H4 (cell line): ENCODE measurements at places on chromosomes 5 and 9.

- no peak for DNase-seq
These were observed 103.2 kb downstream of the WNK2 start for GRCh38 chr9:93287189-93287552.

DNA sequence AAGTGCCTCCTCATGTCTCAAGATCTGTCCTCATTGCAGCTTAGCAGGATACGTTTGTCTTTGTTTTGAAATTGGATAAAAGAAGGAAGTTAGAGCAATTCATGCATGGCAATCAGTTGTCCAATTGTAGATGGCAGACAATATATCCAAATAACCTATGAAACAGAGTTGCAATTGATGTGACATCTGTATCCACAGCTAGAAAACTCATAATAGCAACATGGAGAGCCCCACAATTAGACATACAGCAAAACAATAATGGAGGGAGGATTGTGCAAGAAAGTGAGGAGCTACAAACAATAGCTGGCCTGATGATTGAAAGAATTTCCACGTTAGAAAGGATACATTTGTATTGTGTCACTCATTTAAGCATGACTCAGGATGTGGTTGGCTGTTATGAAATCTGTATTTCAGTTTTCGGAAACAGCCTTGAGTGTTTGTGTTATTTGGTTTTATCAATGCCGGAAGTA, 132.0 kb downstream of the FAM174A start:
- peak; percentile 40 for DNase-seq

DNA sequence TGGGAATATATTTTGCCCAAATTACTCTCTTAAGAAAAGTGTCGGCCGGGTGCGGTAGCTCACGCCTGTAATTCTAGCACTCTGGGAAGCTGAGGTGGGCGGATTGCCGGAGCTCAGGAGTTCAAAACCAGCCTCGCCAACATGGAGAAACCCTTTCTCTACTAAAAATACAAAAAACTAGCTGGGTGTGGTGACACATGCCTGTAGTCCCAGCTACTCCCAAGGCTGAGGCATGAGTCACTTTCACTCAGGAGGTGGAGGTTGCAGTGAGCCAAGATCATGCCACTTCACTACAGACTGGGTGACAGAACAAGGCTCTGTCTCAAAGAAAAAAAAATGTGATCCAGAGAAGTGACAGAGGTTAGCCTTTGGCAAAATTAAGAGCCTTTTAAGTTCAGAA, 26.4 kb upstream of the TMEM171 start:
- peak; percentile 74 for DNase-seq

DNA sequence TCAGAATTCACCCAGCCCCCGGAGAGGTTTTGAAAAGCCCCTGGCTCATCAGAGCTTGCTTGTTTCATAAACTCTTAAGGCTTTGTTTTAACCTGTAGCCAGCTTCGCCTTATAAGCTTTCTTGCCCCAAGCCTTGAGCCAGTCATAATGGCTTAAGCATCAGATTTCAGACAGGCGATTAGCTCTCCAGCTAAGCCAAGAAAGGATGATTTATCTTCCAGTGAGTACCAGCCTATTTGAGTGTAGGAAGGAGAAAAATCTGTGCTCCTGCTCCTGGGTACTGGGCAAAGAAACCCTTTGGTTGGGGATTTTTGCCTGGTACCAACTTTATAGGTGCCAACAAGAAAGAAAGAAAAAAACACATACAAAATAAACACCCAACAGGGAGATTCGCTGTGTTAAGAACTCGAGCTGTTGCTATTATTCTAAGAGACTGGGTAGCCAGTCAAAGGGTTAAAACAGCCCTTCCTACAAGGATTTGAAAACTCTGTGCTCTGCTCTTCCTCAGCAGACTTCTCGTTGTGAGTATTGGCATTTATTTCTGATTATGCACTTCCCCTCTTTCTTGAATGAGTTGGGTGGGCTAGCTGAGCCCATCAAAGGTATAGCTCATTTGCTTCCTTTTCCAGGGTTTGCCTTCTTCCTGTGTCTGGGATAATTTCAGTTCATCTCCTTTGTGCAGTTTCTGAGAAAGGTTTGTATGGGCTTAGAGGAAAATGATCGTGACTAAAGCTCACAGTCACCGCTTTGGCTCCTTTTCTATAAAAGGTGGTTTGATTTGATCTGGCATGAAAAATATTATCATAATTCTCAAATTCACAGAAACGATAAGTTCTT, 157.2 kb upstream of the DMRT1 start:
- peak; percentile 68 for DNase-seq

GRCh38 chr5:95916687-95917085, 45.0 kb downstream of the ELL2 start:
- no peak for DNase-seq

- no peak for DNase-seq
These were observed 110.4 kb upstream of the EPB41L4A start for GRCh38 chr5:112529525-112529924.

GRCh38 chr9:91376239-91376638, 14.5 kb upstream of the AUH start:
- no peak for DNase-seq

- no peak for DNase-seq
These were observed 205.8 kb downstream of the DEPDC1B start for GRCh38 chr5:60494144-60494543.

DNA sequence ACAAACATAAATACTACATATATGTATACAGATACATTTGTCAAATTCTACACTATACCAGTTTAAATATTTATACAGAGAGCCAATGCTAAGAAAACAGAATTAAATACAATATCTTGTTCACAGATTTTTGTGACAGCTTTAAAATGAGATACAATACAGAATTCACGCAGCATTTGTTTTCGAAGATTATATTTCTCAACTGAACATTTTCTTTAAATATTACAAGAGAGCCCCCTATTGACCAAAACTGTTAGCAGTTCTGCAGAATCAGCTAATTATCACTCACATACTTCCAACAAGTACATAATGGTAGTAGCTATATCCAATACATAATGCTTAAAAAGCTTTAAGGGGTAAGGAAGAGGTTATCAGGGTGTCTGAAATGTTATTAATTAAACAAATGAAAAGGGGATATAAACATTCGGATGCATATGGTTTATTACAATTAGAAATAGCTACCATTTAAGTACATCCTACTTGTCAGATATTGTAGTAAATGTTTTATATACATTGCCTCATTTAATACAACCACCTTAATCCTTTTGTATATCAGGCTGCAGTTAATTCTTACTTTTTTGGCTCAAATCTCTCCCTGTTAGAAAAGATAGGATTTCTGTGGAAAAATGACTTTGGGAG, 31.7 kb downstream of the ZDHHC21 start:
- peak; percentile 4 for DNase-seq

GRCh38 chr9:85871008-85871407, 69.9 kb upstream of the NAA35 start:
- DNase-seq = no peak

GRCh38 chr9:134350416-134350994, 24.2 kb downstream of the RXRA start:
- DNase-seq = no peak

- no peak for DNase-seq
These were observed 61.4 kb upstream of the EPB41L4A start for GRCh38 chr5:112480501-112480900.

- DNase-seq = peak; percentile 77
These were observed 498.8 kb downstream of the ARHGEF28 start for GRCh38 chr5:74124826-74125225.

DNA sequence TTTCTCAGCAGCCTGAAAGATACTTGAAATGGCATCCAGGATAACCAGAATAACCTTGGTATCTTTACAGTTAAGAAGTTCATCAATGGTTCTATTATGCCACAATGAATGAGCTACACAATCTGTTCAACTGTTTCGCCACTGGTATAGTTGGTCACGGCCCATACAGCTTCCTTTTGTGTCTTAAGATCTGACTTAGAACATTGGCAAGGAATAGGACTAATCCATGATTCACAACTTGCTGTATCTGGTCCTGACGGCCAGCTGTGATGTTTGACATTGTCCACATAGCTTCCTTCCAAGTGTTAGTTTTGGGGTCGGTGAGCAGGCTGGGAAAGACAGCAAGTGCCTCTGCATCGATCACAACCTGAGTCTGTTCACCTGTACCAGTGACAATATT, 113.3 kb upstream of the RAD23B start:
- DNase-seq = no peak

DNA sequence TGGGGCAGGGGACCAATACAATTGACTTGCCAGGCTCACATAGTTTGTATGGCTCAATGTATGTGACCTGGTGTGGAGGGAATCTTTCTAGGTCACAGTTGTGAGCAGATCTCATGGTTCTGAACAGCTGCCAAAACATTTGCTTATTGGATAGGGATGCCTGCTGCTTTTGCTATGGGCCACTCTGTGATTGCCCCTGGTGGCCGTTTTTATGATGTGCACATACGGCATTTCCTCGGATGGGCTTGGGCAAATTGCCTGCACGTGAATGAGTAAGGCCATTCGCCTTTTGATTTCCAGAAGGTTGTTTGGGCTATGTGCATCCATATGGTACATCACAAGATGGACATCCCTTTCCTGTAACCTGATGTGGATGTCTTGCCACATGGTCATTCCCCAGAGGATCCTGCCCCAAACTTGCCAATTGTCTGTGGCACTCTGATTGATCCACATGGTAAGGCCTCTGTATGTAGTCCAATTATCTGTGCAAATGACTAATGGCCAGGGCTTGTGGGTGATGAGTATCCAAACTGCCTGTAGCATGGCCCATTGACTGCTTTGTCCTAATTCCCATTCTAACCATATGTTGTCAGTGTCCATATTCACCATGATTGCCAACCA, 10.7 kb upstream of the SLC22A4 start:
- peak; percentile 69 for DNase-seq

- no peak for DNase-seq
These were observed 68.7 kb downstream of the MRPS27 start for GRCh38 chr5:72251386-72251785.

DNA sequence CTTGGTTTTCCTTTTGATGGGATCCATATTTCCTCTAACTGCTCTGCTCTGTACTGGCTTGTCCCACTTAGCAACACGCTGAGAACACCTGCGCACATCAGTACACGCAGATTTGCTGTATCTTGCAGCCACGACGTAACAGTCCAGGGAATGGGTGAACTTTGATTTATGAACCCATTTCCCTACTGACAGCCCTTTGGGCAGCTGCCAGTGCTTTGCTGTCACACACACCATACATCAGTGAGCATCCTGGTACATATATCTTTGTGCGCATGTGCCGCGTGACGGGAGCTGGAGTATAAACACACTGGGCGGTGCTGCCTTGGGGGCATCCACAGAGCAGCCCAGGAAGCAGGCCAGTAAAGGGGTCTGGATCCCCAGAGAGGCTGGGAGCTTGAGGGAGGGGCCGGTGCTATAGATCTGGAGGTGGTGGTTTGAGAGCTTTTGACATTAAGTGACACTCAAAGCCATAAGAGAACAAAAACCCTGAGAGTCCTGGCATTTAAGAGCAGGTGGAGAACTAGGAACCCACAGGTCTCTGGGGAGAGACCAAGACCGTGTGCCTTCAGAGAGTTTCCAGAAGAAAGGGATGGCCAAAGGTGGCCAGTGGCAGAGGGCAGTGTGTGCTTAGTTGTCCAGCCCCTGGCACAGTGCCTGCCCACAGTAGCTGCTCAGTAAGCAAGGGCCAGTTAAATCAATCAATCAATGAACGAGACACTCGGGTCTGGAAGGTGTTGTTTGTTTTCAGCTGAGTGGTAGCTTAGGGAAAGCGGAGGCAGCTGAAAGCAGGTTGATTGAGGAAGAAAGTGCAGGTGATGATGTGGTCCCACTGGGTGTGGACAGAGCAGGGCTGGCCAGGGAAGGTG, 53.7 kb downstream of the LMX1B start:
- no peak for DNase-seq

- peak; percentile 51 for DNase-seq
These were observed 27.1 kb upstream of the BASP1 start for GRCh38 chr5:17190242-17190778.

- no peak for DNase-seq
These were observed 53.7 kb downstream of the PAX5 start for GRCh38 chr9:36980148-36980974.

GRCh38 chr5:159041444-159042198, 58.1 kb downstream of the EBF1 start:
- no peak for DNase-seq

- DNase-seq = no peak
These were observed 62.1 kb upstream of the CPEB4 start for GRCh38 chr5:173826086-173826427.

DNA sequence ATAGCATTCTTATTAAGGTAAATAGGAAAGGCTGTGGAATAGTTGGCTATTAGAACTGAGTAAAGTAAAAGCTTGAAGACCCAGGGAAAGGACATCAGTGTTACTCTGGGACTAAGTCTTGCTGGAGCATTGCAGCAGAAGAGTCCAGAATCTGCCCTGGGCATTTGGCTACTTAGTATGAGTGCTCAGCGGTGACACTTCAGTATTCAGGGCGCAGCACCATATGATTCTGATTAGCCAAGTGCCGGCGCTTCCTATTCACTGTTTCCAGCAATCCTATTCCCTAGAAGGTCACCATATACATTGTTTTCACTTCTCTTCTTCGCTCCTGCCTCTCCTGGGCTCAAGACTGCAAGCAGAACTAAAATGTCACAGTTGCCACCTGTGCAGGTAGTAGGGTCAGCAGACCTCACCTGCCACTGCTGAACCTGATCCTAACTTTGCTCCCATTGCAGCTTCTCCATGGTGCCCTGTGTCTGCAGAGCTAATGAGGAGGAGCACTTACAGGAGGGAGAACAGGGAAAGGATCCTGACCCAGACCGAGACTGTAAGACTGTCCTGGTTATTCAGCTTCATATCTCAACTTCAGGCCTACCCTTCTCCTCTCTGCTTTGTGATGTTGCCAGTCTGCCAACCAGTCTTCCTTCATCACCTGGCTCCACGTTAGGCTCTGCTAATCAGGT, 313.6 kb upstream of the PIK3R1 start:
- no peak for DNase-seq

- DNase-seq = peak; percentile 34
These were observed 434.5 kb upstream of the CDH9 start for GRCh38 chr5:27472871-27473270.

- no peak for DNase-seq
These were observed 39.6 kb downstream of the DMAC1 start for GRCh38 chr9:7760014-7760415.

GRCh38 chr5:177357459-177358351, at the start of gene RGS14:
RGS14 (plus strand) TSS chr5:177357924; CDS start chr5:177358025, 101 bp downstream.
- DNase-seq = peak; percentile 91

GRCh38 chr5:103264508-103264907, 5.9 kb downstream of the MACIR start:
- DNase-seq = no peak

- no peak for DNase-seq
These were observed 182.5 kb downstream of the FRMD3 start for GRCh38 chr9:83355729-83356151.

DNA sequence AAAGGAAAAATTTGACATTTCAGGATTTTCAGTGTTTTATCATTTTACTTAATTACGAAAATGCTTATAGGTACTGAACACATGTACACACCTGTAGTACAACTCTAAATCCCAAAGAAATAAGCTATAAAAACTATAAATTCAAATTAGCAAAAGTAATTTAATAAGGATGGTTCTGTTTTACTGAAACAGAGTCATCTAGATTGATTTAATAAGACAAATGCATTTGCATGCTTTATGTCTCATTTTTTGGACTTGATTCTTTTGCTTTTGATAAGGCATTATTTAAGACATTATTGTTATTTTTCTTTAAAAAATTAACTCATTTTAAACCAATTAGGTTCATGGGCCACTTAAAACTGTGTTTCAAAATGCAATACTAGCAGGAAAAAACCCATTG, 201.2 kb downstream of the PIK3R1 start:
- DNase-seq = no peak
